Cerebellar nuclear complex (tissue), 1 donor: ENCODE measurements at places on chromosomes 11 and 22.

- DNase-seq = no peak
Measured at GRCh38 chr11:72006309-72007088, 7.8 kb downstream of the IL18BP start.

DNA sequence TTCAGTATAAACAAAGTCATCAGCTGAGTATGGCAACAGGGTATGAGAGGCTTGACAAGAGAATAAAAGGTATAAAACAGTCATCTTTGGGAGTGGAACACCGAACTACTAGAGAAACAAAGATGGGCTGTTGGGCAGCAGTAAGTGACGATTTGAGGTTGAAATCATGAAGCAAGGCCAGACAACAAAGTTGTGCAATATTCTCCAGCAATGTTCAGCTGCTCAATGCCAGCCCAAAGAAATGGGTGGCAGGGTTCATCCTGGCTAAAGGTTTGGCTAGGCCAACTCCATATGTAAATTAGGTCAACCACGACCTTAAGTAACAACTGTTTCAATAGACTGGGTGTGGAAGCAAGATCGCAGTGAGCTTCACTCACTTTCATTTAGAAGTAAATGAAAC, 6.2 kb downstream of the APIP start:
- no peak for DNase-seq

- DNase-seq = no peak
Measured at GRCh38 chr11:10844356-10844755, 13.5 kb downstream of the ZBED5 start.

- DNase-seq = no peak
Measured at GRCh38 chr22:39622881-39623367, 52.4 kb downstream of the CACNA1I start.
